Endothelial cell (in vitro differentiated cells): ENCODE measurements at places on chromosomes 6 and 20.

DNA sequence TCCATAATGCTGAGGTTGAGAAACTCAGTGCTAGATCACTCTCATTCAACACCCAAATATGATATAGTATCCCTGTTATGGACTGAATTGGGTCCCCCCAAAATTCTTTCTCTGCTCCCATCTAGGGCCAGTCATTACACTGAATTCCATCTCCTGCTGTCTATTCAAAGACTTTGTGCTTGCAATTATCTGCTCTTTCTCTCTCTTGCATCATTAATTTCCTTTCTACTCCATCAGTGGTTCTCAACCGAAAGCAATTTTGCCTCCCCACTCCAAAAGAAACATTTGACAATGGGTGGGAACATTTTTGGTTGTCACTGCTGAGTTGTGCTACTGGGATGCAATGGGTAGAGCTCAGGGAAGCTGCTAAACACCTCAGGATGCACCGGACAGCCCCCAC lies 271.5 kb upstream of the CDYL start:
- DNase-seq, result no peak

GRCh38 chr6:24919056-24919892 lies 16.5 kb downstream of the RIPOR2 start:
- no peak for DNase-seq

DNA sequence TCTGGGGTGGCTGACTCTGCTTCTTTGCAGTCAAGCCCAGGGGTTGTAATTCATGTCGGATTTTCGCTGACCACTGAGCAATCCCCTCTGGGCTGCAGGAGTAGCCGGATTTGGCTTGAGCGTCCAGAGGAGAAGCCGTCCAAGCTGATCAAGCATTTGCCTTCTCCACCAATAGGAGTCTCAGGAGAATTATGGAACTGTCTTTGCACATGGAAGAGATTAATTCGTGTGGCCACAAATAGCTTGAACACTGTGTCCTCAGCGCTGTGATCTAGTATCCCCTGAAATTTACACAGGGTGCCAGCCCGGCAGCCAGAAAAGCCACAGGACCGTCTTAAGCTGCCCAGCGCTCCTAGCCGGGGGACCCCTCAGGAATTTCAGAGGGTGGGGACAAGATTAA lies 37.1 kb downstream of the EYA2 start:
- no peak for DNase-seq

GRCh38 chr20:51380401-51381385 lies 161.8 kb downstream of the NFATC2 start:
- DNase-seq, result no peak

GRCh38 chr20:16898433-16898832 lies 150.3 kb downstream of the OTOR start:
- no peak for DNase-seq
